HT1080 (cell line): ENCODE measurements at places on chromosomes 7 and 10.

DNA sequence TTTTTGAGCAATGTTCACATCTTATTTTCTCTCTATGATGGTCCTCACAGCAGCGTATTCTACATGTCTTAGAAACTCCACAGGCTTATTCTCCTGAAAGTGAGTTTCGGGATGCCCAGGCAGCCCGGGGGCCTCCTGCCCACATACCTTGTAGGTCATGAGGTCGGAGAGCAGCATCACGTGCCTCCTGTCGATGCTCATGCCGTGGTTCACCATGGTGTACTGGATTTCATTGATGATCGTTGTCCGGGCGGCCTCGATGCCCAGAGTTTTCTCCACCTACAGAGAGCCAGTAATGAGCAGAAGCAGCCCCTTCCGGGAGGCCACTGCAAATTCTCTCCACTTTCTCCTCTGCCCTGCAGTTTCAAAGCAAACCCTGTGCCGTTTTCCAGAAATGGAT is 48.0 kb downstream of the POLR3A start:
- no peak for DNase-seq

- DNase-seq: peak; percentile 15
These were observed 75.3 kb downstream of the GLI3 start for GRCh38 chr7:42161719-42162118.

DNA sequence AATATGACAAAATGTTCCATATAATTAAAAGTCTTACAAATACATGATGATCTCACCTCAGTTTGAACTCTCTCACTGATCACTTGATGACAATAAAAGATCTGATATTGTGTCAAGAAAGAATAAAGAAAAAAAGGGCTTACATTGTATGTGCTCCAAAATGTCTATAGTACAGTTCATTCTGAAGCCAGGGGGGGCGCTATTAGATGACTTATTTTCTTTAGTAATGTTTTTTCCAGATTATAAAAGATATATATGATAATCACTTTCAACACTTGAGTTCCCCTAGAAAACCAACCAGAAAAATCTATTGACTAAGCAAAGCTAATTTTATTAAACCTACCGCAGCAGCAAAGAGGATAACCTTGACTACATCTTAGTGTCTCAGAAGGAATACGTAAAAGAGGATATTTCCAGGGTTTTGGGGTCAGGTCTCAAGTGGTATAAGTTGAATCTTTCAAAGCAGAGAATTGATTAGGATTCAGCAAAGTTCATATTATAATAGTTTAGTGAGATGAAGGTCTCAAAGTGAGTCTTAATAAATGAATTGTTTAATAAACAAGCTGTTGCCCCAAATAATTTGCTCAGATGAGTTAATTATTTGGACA is 55.8 kb downstream of the PTN start:
- no peak for DNase-seq

DNA sequence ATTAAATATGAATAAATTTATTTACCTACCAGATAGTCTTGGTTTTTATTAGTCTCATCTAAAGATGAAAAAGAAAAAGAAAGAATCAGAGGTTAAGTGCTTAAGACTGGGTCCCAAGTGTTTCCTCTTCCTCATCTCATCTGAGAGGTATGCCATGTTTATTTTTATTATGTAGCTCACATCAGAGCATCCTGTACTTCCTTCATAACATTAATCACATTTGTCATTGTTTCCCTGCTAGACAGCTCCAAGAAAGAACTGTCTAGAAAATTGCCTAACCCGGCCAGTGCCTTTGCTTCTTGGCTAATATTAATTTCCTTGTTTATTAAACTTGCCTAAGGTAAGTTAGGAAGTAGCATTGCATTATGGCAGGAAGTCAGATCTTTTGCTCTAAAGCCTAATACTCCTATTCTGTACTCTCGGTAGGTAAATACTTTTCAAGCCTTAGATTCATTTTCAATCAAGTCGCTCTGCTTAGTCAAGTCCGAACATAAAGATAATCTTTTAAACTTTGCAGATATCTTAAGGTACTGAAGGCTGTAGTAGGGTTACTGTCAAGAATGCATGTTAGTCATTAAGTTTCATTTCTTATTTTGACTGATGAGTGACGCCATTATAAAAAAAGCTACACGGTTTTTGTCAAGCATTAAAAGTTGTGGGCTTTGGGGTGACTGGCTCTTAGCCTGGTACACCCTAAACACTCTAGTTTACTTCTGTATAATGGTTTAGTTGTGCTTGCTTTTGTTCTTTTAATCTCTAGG is 47.4 kb downstream of the ZMYND11 start:
- no peak for DNase-seq

GRCh38 chr10:48671914-48672595 is 12.6 kb upstream of the WDFY4 start:
- no peak for DNase-seq

DNA sequence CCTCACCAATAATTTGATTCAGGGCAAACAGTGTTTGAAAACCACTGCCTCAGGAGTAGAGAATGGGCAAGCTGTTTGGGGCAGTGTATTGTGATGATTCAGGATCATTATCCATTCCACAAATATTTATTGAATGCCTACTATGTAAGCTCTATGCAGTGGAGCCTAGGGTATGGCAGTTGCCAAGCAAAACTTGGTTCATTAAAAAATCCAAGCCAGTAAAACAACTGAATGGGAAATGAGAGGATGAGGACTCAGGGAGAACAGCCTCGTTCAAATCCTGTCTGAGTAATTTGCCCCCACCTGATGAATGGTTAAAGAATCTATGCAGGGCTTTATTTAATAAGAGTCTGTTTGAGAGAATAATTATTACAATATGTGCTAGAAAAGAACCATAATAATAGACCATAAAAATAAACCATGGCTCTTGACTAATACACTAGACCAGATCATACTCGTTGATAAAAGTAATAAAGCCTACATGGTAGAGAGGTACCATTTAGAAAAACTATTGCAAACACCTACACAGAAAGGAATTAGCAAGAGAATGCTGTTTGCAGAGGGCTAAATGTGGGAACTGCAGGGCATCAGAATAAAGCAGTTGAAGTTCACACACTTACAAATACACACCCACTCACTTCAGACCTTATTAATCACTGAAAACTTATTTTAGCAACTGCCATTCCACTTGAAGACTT is 71.7 kb downstream of the CREB5 start:
- DNase-seq: no peak

DNA sequence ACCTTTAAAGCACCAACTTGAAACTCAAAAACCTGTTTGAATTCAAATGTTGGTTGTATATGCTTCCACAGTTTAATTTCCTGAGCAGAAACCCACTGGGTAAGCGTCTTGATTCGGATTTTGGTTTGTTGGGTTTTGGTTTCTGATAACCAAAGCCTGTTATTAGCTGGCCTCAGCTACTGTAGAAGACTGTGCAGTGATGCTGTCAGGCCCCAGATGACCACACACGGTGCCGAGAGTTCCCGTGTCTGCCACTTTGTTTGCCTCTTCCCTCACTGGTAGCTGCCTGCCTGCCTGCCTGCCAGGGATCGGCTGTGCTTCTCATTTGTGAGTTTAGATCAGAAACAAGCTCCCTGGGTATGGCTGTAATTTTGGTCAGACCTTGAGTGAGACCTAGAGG is 5.6 kb downstream of the MDH2 start:
- DNase-seq: no peak

GRCh38 chr10:102579328-102579727 is 65.0 kb upstream of the TRIM8 start:
- no peak for DNase-seq

- no peak for DNase-seq
These were observed 183.7 kb upstream of the FEZF1 start for GRCh38 chr7:122488241-122488640.
